MG63 (cell line): ENCODE measurements at places on chromosomes 1 and 21. TPM values are rescaled to one million over a fixed set of nuclear protein-coding genes. Genes with fewer than 3 reads are reported as not detected.

The ZBTB37 gene
- total RNA-seq: 3.1 and 3.2 TPM in 2 replicates

The NUDT4B gene
- total RNA-seq: 27.1 and 60.8 TPM in 2 replicates

The FLG2 gene
- total RNA-seq: not detected in 2 replicates

The KIRREL1 gene
- total RNA-seq: 25.3 and 26.3 TPM in 2 replicates

The UBE2J2 gene
- total RNA-seq: 66.2 and 94.1 TPM in 2 replicates
